ENCODE measurements at places on chromosomes 13 and 19.

GRCh38 chr19:3868770-3869456 is at the start of gene ZFR2:
Gene ZFR2, minus strand, starts transcription at chr19:3869038. Its CDS starts 21 bp downstream, at chr19:3869017.
- no peak for DNase-seq

DNA sequence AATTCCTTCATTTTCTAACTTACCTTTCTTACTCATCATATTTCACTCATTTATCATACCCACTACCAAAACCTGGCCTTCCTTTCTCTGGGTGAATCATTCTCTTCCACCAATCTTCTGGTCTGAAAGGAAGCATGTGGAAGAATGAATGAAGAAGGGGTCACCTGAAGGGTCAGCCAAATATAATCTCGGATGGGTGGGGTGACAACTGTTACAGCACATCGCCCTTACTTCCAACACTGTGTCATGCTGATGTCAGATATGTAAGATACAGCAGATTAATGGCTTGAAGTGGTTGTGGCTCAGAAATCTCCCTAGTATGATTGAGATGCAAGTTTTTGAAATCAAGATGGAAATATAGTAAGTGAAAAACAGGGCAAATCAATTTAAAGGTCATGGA is 401.7 kb upstream of the HTR2A start:
- DNase-seq = peak; percentile 18

GRCh38 chr19:6970443-6970842 is 50.8 kb downstream of the MBD3L2B start:
- no peak for DNase-seq

DNA sequence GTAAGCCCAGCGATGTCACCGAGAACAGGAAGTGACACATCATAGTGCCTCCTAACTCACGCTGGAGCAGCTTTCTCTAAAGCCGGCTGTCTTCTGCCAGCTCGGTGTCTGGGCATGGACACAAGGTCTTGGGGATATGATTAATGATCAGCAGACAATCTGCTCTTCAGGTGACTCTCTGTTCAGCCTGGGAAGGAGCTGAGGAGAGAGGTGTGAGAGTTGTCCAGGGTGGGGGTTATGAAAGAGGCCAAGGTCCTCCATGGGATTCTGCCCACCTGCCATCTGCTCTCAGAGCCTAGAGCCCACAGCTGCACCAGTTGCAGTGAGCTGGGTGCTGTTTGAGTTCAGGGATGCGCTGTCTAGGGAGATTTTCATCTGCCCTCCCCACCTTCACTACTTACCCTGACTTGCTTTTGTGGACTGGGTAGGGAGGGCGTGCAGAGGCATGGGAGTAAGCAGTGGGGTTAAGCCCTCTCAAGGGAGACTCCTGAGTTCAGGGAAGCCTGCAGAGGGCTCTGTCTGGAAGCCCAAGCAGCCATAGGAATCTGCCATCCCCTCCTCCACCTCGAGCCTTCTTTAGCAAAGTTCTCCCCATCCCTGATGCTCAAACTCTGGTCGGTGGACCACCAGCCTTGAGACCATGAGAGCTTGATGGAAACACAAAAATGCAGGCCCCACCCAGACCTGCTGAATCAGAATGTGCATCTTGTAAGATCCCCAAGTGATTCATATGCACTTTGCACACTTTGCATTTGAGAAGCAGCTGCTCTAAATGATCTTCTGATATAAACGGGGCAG is 539.7 kb downstream of the RFC3 start:
- DNase-seq = peak; percentile 92

DNA sequence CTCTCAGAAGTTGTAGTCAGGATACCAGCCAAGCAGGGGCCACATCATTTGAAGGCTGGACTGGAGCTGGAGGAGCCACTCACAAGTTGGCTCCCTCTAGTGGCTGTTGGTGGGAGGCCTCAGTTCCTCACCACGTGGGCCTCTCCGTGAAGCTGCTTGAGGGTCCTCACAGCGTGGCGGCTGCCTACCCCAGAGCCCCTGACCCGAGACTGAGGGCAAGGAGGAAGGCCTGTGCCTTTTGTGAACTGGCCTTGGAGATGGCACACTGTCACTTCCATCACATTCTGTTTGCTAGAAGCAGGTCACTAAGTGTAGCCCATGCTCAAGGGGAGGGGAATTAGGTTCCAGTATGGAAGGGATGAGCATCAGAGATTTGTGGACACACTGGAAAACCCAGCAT is 14.6 kb downstream of the GNA11 start:
- DNase-seq = peak; percentile 50

All from fibroblast of skin of right biceps (primary cell).